ENCODE measurements at places on chromosomes 11 and 22.

- DNase-seq, result no peak
Measured at GRCh38 chr22:47597041-47597440, 834.6 kb downstream of the TBC1D22A start.

DNA sequence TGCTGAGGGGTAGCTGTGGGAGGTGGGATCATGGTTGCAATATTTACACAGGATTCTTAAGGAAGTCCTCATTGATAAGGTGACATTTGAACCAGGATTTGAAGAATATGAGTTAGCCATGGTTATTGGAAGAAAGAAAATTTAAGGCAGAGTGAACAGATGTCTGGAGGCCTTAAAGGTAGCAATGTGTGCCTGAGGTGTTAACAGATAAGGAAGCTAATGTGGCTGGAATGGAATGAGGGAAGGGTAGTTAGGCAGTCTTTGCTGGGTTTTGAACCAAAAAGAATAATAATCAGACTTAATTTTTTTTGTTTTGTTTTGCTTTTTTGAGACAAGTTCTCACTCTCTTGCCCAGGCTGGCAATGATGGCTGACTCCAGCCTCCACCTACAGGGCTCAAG lies 9.7 kb upstream of the DEPDC7 start:
- no peak for DNase-seq

DNA sequence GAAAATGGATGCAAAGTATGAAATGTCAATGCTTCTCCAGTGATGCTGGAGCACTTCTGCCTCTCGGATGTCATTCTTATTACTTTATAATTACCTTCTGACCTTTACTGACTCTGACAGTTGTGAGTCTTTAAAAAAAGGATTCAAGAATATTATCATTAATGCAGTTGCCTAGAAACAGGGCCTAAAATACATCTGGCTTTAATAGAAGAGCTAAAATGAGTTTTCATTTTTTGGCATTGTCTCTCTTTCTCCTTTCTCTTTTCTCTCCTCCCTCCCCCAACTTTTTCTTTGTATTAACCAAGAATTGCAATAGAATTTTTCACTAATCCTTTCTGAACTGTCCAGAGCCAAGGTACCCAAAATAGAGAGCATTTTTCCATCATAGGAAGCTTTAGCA lies 45.9 kb downstream of the FDX1 start:
- no peak for DNase-seq

DNA sequence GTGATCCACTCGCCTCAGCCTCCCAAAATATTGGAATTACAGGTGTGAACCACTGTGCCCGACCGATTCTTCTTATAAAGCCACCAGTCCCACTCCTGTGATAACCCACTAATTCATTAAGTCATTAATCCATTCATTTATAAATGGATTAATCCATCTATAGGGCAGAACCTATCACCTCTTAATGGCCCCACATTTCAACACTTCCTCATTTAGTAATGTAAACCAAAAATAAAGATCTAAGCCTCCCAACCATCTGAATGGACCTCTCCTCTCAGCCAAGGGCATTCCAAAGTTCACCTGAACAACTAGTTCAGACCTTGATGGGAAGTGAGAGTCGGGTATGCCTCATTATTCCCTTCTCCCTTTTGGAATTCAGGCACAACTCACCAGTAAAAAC lies 9.9 kb upstream of the MRPL11 start:
- DNase-seq, result no peak

DNA sequence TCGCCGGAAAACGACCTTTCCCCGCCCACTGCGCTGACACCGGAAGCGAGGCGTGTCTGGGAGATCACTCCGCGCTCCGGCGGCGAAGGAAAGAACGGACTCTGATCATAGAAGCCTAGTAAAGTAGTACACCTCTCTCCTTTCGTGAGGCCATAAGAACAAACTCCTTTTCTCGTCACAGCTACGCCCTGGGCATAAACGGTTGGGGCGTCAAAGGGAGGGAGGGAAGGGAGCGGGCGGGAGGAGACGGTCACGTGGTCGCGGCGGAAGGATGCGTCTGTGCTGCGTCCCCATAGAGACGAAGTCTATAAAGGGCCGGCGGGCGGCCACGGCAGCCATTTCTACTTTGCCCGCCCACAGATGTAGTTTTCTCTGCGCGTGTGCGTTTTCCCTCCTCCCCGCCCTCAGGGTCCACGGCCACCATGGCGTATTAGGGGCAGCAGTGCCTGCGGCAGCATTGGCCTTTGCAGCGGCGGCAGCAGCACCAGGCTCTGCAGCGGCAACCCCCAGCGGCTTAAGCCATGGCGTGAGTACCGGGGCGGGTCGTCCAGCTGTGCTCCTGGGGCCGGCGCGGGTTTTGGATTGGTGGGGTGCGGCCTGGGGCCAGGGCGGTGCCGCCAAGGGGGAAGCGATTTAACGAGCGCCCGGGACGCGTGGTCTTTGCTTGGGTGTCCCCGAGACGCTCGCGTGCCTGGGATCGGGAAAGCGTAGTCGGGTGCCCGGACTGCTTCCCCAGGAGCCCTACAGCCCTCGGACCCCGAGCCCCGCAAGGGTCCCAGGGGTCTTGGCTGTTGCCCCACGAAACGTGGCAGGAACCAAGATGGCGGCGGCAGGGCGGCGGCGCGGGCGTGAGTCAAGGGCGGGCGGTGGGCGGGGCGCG lies at the start of gene ATF4:
Gene ATF4, plus strand, starts transcription at position 337 of the 880 bp plus-strand sequence. CDS start 884 bp downstream, outside the sequence.
- peak; percentile 84 for DNase-seq

DNA sequence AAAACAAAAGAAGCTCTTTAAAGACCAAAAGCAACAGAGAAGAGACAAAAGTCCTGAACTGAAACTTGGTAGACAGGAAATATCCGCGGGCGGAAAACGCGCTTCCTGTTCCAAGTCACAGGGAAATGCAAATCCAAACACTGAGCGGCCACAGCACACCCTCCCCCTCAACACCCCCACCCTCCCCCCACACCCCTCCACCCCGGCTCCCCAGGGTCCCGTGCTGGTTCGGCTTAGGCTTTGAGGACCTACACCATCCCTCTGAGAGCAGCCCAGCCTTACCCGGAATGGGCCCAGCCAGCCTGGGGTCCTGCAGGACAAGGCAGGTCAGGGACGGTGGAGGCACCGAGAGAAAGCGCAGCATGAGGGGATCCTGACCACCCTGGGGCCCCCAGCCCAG lies 160.4 kb downstream of the BRD1 start:
- DNase-seq, result no peak

GRCh38 chr11:70299636-70300035 lies 29.1 kb downstream of the PPFIA1 start:
- no peak for DNase-seq

- DNase-seq, result no peak
Measured at GRCh38 chr22:19723983-19724827, 866 bp downstream of the GP1BB start.

DNA sequence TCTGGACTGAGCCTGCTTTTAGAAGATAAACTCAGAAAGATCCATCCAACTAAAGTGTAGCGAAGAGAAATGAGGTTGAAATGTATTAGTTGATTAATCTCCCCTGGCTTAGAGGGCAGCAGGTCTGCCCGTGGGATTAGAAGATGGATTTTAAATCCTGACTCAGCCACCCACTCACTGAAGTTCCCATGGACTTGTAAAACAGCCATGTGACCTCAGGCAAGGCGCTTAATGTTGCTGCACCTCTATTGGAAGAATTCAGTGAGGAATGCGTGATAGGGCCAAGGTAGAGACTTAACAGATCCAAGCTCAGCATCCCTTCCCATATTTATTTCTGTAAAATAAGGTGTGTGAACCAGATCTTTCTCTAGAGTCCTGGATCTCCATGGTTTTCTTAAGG lies 45.1 kb upstream of the ELF5 start:
- no peak for DNase-seq

DNA sequence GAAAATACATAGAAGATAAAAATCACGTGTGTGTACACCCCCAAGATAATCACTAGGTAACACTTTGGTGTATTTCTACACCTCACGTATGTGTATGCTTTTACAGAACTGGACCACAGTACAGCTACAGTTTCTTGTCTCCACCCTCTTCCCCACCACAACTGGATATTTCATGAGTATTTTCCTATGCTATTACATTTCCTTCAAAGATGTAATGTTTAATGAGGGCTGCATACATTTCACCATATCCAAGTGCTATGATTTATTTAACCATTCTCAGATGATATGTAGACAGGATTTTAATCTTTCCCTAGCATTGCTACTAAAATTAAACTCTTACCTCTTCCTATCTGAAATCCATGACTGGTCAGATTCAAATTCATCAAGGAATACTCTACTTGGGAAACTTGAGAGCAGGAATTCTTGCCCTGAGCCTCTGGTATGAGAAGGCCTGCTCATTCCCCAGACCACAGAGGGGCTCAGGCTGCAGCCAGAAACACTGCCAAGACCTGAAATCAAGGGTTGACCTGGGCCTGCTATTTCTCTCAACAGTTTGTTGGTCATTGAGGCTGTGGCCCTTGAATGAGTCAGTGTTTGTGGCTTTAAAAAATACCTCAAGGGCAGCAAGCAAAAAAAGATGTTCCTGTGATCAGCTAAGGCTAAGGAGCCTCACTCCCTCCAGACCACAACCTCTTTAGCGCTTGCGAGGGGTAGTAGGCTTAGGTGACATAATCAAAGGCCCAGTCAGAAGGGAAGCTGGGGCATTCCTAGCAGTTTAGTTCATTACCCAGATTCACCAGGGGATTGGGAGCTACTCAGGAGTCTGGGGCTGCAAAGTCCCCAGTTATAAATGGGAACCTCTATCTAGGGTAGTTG lies 55.5 kb downstream of the ABTB2 start:
- no peak for DNase-seq

- DNase-seq, result no peak
Measured at GRCh38 chr11:88300888-88301487, 36.5 kb downstream of the CTSC start.

DNA sequence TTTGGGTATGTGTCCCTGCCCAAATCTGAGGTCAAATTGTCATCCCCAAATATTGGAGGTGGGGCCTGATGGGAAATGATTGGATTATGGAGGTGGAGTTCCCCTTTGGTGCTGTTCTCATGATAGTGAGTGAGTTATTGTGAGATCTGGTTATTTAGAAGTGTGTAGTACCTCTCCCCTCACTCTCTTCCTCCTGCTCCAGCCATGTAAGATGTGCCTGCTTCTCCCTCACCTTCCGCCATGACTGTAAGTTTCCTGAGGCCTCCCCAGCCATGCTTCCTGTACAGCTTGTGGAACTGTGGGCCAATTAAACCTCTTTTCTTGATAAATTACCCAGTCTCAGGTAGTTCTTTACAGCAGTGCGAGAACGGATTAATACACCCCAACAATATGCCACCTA lies 9.0 kb downstream of the GAB2 start:
- no peak for DNase-seq

GRCh38 chr11:86956905-86957195 lies 1.7 kb upstream of the FZD4 start:
- no peak for DNase-seq

- no peak for DNase-seq
Measured at GRCh38 chr22:47606426-47606825, 844.0 kb downstream of the TBC1D22A start.

Measured in globus pallidus (tissue), 1 donor.